ENCODE measurements at places on chromosomes 6 and 20. TPM values are rescaled to one million over a fixed set of nuclear protein-coding genes. Genes with fewer than 3 reads are reported as not detected.

The EYA4 gene
- 14.4 TPM for polyA plus RNA-seq

The SLC22A1 gene
- 1.6 TPM for polyA plus RNA-seq

The DEFB118 gene
- polyA plus RNA-seq: not detected

The F13A1 gene
- polyA plus RNA-seq: not detected

The ID4 gene
- polyA plus RNA-seq: 1.4 TPM

The CST7 gene
- polyA plus RNA-seq: not detected

The KCNG1 gene
- polyA plus RNA-seq: 12.3 TPM
